ENCODE measurements at places on chromosomes 2 and 18.

DNA sequence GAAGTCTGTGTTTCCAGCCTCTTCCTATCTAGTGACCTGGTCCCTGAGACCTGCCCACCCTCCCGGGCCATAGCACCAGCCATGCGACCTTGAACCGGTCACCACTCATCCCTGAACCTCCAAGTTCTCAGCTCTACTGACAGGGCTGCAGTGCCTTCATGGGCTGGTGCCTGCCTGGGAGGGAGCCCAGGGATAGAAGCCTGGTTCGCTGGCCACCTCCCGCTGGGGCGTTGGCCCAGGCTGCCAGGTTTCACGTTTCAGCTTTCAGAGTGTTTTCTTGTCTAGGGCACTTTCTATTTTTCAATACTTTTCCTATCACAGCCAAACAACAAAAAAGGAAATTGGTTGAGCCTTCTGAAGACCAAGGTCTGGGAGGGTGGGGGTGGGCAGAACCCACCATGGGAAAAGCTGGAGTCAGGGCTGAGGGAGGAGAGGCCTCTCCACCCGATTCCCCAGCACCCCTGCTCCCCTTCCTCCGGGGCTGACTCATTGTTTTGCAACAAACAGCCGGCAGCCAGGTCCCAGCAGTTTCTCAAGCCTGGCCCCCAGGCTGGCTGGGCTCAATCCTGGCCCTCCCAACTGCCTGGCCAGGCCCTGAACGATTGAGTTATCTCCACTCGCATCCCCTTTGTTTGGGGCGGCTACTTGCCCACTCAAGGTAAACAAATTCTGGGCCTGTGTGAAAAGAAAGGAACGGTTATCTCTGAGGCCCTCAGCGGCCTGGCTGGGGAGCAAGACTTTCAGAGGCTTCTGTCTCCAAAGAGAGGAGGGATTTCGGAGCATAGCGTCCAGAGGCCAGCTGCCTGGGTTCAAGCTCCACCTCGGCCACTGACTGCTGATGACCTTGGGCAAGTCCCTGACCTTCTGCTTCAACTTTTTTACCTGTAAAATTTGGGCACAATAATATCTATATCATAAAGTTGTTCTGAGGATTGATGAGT, 47.5 kb downstream of the ZFP36L2 start:
- DNase-seq, result peak; percentile 68

GRCh38 chr18:42080340-42080739, 125.3 kb downstream of the PIK3C3 start:
- DNase-seq, result no peak

- no peak for DNase-seq
Observed at GRCh38 chr2:148909114-148909513, 34.1 kb downstream of the KIF5C start.

DNA sequence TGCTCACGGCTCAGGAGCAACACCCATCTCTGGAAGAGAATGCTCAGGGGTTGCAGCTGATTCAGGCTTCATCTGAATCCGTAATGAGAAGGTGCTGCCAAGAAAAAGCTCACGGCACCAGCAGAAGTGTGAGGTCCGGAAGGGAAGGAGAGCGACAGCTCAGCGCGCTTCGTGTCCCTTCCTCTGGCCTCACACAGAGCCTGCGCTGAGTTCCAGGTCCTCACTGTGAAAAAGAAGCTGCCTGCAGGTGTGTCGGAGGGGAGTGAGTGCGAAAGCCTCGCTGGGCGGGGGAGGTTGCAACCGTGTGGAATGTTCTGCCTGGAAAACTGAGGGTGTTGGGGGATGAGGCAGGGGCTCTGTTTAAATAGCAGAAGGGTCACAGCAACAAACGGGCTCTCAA, 76.2 kb upstream of the TWIST2 start:
- DNase-seq, result no peak

DNA sequence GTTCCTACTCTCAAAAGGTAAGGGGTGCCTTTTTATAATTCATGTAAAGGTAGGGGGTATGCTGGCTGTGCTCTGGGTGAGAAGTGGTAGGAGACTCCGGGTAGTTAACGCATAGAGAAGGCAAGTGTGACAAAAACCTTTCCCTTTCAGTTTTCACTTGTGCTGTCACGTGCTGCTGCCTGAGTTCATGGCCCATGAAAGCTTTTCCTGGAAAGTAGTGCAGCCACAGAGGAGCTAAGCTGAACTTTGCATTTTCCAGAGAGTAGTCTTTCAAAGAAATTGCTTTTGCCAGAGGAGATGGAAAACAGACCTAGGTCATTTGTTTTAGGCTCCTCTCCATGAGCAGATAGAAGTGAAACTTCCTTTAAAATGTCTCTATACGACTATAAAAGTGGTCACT, 44.7 kb downstream of the THSD7B start:
- no peak for DNase-seq

DNA sequence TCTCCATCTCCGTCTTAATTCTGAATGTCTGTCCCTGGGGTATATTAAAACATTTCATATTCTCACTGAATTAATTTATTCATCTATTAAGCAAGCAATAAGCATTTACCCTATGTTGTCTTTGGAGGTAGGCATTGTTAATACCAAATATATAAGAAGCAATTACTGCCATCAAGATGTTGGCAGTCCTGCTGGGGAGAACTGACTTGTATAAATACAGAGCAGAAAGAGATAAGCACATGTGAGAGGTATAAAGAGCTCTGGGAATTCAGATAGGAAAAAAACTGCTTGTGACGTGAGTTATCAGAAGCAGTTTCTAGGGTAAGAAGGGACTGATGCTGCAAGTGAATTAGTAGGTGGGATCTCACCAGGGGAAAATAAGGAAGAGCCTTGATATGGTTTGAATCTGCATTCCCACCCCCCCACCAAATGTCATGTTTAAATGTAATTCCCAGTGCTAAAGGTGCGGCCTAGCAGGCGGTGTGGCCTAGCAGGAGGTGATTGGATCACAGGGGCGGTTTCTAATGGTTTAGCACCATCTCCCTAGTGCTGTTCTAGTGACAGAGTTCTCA, 286.8 kb downstream of the RAD51AP2 start:
- no peak for DNase-seq

- no peak for DNase-seq
Observed at GRCh38 chr2:234839285-234839684, 112.5 kb upstream of the SH3BP4 start.

GRCh38 chr2:172228177-172228808, 125.6 kb upstream of the DLX2 start:
- no peak for DNase-seq

DNA sequence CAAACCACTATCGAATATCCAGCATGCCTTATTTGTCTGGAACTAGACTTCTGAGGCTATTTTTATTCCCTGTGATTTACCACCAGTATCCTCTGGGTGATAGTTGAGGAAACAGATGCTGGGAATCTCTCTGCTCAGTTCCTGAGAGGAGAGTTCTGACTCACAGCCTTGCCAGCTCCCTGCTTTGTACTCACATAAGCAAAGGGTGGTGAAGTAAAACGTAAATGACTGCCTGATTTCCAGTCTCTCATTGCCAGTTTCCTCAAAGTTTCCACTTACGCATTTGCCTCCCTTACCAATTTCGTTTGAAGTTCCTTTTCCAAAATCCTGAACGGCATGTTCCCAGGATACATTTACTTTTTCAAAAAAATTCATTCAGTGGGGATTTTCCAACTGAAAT, 69.2 kb upstream of the HNRNPA3 start:
- no peak for DNase-seq

DNA sequence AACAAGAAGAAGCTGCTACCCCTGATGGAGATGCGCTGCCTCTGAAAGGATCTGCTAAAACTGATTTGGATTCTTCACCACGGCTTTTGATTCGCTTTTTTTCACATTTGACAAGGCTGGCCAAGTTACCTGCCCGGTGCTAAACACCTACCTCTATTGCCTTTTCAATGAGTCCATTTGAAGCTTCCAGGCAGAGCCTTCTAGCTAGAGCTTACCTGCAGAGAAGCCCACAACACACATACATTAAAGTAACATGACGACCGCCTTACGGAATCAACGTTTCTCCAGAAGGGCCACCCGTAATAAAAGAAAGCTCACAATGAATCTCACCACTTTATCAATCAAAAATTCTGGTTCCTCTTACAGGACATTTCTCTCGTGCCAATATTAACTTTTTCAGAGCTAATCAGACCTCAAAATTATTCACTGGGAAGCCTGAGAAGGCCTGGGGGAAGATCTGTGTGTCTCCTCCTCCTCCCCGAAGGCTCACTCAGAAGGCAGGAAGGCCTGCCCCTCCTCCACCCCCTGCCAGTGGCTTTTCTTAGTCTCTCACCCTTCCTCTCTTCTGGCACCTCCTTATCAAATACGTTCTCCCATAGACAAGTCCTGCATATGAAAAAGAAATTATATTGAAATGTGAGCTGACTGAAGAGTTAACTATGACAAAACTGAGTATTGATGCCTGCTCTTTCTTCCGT, 171.0 kb downstream of the DNER start:
- no peak for DNase-seq

DNA sequence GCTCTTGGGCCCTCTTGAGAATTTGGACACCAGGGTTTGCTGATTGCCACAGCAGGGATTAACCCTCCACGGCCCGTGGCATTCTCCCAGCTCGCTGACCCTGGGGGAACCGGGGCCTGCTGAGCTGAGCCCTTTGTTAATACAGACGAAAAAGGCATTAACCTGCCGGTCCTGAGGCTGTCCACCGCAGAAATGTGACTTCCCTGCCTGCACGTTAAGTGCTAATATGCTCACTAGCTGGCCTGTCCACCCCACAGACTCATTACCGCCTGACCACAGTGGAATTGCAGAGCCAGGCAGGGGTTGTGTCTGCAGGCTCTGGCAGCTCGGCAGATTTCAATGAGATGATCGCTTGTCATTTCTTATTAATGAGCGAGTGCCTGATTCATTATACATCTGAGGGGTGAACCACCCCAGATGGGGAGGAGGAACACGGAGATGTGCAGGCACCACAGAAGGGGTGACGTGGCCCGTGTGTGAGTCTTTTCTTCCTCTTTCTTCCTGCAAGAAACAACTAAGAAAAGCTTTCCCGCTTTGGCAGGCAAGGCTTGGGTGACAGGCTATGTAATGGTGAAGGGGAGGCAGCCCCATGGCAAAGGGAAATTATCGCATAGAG, 126.0 kb downstream of the GLI2 start:
- DNase-seq, result no peak

GRCh38 chr18:31396796-31397612, 20.4 kb downstream of the DSG4 start:
- no peak for DNase-seq

DNA sequence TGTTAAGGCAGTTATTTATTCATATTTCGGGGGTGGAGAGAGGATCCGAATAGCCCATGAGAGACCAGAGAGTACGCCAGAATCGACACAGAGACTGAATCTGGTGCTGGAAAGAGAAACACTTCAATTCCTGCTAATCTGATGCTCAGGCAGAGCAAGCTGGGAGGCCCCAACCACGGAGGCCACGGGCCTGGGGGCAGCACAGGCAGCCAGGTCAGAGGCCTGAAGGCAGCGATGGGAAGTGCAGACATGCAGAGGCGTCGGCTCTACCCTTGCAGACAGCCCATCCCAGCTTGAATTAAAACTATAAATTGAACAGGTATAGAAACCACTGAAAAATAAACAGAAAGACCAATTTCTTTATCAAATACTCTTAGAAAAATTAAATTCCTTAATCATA, 50.6 kb downstream of the PXDN start:
- DNase-seq, result no peak

DNA sequence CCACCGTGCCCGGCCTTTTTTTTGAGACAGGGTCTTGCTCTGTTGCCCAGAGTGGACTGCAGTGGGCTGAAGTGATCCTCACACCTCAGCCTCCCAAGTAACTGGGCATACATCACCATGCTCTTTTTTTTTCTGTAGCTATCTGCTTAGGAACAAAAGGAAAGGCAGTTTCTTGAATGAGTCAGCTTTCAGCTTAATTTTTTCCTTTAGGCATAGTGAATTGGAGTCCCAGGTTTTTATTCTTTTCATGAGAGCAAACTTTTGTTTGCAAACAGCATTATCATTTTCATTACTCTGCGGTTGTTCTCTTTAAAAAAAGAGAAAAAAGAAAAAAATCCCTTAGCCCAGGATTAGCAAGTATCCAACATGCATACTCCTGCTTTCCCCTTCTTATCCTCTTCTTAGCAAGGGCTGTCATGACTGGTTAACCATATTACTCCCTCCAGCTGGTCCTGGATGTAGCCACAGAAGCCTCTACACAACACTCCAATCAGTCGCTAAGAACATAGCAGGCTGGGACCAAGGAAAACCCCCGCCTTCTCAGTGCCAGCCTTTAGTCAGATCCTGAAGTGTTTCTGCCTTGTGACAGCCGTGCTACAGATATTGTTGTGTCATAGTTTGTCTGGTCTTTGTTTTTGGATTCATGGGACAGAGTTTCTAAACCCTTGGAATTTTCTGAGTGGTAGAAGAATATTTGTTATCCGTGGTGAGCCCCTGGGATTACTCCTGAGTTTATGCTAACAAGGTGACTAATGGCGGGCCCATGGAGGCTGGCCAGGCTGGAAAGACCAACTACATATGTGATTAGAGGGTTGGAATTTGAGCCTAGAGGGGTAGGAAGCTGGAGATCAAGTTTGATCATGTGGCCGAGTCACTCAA, 23.3 kb upstream of the ST3GAL5 start:
- DNase-seq, result no peak

DNA sequence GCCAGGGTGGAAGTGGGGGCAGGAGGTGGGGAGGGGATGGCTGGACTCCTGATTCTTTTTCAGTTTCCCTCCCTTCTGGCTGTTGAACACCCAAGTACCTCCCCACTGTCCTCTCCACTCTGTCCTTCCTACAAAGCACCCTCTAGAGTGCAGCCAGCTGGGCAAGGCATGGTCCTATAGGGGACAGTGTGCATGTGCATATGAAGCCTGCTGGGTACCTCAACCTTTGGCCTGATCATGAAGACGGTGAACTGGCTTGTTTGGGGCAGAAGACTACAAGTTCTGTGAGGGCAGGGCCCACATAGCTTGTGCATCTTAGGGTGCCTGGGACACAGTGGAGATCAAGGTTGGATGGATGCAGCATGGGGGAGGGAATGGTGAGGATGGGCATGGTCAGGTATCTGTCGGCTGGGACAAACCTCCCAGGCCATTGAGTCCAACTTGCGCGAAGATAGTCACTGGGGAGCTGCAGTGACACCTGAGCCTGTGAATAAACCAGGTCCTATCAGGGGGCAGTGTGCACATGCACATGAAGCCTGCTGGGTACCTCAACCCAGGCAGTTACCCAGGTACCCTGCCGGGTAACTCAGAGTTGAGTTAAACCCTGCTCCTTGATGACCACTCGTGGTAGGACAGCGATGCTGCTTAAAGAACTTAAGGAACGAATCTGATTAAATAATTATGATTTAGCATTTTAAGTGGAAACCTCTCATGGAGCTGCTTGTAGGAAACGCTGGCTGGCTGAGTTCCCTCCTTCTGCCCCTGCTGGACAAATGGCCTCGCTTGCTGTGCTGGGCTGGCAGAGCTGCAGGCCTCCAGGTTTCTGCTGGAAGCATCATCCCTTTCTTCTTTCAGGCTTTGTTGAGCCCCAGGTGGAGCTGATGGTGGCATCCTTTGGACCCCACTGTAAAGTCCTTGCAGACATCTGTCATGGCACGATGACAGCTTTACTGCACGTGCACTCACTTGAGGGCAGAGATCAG, 84.0 kb downstream of the POLR1A start:
- no peak for DNase-seq

- DNase-seq, result no peak
Observed at GRCh38 chr18:32439241-32439640, 31.4 kb downstream of the GAREM1 start.

- DNase-seq, result no peak
Observed at GRCh38 chr18:55097456-55098170, 138.4 kb upstream of the CCDC68 start.

Data from HL-60 (cell line).